ENCODE measurements at places on chromosomes 1 and 21.
A peak's percentile ranks its signal among the peaks of the same experiment; 100 is the strongest.

GRCh38 chr21:37294679-37295078 lies 27.5 kb upstream of the VPS26C start:
- DNase-seq: no peak

- no peak for DNase-seq
Measured at GRCh38 chr1:75937034-75937433, 4.8 kb upstream of the ASB17 start.

- no peak for DNase-seq
Measured at GRCh38 chr1:27060891-27061290, 48.2 kb upstream of the TENT5B start.

GRCh38 chr1:153833171-153833570 lies 58.0 kb downstream of the SLC27A3 start:
- DNase-seq: no peak

DNA sequence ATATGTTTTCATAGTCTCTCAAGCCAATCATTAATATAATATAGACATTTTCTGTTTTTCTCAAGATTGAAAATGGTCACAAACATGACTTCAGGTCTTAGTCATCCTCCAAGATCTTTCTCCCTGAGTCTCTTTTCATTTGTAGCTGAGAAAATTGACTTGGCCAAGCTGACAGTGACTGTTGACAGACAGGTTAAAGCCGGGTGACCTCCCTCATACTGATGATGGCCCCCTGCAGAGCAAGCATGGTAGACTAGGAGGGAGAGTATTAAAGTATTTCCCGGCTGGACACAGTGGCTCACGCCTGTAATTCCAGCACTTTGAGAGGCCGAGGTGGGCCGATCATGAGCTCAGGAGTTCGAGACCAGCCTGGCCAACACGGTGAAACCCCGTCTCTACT lies 6.8 kb upstream of the KIAA1614 start:
- DNase-seq: no peak

GRCh38 chr1:170665629-170666028 lies 1.7 kb downstream of the PRRX1 start:
- DNase-seq: peak; percentile 38

DNA sequence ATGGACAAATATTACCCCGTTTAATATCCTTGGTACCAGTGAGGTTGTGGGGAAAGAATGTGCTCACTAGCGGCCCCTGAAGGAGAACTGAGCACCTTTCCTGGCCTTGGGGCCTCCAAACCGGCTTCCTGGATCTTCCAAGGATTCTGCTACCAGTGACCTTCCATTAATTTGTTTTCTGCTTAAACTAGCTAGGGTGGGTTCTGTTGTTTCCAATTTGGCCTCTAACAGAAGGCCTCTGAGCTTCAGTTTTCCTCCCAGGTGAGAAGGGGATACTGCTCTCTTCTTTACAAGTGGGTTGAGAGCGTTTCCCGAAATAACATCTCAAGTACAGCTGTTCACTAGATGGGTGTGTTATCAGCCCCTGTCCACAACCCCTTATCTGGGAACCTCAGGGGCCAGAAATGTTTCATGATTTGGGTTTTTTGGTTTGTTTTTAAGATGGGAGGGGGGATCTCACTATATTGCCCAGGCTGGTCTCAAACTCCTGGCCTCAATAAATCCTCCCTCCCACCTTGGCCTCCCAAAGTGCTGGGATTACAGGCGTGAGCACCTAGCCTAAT lies 16.9 kb upstream of the IFNGR2 start:
- no peak for DNase-seq

GRCh38 chr1:154524881-154525280 lies 22.7 kb upstream of the SHE start:
- DNase-seq: no peak

- no peak for DNase-seq
Measured at GRCh38 chr1:232786845-232787455, 18.3 kb upstream of the MAP10 start.

- DNase-seq: no peak
Measured at GRCh38 chr1:155529929-155530328, 32.7 kb downstream of the ASH1L start.
